Activated CD4-positive, alpha-beta T cell treated with anti-CD3 and anti-CD28 coated beads, Interleukin-2, amount 50 U/mL, for 24 hours (primary cell): ENCODE measurements at places on chromosomes 2 and 18.
A peak's percentile ranks its signal among the peaks of the same experiment; 100 is the strongest.

GRCh38 chr2:207290833-207291624, 125.3 kb upstream of the KLF7 start:
- no peak for DNase-seq

DNA sequence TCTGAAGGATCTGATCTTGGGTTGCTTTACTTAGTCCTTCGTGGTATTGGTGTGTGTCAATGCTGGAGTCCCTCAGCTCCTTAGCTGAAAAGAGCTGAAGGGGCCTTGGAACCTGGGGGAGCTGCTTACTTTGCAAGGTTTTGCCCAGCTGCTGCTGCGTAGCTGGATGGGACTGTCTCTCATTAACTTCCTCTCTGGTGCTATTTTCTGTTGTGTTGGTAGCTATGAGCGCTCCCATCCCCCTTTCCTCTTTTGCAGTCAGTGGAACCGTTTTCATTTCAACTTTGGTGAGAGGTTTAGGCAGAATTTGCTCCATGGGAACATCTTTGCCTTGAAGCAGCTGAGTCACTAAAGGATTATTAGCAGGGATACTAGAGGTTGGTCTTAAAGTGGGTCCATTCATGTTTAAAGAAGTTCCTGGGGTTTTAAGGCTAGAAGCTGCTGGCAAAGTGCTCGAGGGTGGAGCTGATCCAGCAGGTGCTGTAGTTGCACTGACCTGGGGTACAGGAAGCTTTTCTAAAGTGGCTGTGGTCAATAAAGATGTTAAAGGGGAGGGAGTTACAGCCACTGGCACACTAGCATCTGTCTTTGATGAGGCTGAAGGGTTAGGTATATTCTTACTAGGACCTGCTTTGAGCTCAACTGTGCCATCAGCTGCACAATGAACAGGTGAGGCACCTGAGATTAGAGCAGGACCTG, 69.9 kb upstream of the DTNB start:
- no peak for DNase-seq

DNA sequence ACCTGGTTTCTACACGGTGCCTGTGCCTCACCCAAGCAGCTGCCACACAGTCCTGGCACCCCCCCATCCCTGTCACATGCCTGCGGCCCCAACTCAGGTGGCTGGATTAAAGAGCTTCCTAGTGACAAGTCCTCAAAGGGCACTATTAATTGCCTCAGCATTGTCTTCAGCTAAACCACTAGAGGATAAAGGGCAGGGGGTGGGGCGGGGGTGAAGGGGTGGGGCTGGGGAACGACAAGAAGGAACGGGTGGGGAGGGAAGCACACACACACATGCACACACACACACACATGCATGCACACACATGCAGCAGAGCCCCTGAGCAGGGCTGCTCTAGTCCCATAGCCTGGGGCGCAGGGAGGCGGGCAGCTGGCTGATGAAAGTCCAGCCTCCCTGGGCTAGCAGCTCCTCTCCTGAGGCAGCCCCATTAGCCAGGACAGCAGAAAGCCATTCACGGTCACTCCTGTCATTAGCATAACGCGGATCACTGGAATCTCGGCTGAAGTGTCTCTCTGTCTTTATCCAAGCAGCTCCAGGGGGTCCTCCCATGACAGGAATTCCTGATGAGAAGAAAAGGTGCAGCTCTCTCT, 7.4 kb upstream of the TEX261 start:
- no peak for DNase-seq

DNA sequence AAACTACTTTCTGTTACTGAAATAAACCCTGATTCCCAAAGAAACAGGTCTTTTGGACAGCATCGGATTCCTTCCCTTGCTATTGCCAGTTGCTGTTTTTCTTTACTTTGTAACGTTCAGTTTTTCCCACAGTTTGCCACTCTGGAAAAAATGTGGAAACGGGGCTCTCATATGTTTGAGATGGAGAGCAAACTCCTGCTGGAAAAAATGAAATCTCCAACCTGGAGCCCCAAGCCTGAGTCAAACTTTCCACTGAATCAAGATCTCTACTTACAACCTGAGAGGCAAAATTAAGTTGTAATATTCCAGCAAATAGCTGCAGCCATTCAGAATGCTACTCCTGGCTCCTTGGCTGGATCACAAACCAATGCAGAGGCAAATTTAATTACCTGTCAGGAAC, 270.7 kb downstream of the SRBD1 start:
- no peak for DNase-seq

- no peak for DNase-seq
Observed at GRCh38 chr2:27096748-27097297, 10.3 kb downstream of the KHK start.

DNA sequence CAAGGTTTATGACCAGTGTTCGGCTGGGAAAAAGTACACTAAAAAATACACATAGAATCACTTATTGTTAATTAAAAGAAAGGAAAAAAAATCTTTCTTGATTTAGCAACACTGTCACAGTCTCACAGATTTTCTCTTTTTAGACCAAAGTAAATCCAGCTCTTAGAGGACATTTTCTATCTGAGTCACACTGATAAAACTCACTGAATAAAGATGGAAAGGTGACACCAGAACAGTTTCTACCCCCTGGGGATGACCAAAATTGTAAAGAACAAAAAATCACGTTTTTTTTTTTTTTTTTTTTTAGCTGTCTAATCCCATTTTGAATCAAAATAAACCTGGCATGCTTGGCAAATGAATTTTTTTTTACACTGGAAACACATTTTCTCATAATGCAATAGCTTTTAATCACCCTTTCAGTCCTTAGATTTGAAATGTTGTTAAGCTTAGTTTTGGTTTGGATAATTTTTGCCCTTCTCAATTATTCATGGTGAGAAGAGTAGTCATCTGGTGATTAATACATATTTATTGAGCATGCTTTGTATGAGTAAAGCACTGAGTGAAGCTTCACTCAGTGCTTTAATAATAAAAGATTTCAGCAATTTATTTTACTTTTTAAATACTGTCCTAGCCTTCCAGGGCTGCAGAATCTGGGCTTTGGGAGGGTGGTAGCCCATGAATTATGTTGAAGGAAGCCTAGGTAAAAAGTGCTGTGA, 886.3 kb downstream of the SLC4A3 start:
- DNase-seq, result no peak

DNA sequence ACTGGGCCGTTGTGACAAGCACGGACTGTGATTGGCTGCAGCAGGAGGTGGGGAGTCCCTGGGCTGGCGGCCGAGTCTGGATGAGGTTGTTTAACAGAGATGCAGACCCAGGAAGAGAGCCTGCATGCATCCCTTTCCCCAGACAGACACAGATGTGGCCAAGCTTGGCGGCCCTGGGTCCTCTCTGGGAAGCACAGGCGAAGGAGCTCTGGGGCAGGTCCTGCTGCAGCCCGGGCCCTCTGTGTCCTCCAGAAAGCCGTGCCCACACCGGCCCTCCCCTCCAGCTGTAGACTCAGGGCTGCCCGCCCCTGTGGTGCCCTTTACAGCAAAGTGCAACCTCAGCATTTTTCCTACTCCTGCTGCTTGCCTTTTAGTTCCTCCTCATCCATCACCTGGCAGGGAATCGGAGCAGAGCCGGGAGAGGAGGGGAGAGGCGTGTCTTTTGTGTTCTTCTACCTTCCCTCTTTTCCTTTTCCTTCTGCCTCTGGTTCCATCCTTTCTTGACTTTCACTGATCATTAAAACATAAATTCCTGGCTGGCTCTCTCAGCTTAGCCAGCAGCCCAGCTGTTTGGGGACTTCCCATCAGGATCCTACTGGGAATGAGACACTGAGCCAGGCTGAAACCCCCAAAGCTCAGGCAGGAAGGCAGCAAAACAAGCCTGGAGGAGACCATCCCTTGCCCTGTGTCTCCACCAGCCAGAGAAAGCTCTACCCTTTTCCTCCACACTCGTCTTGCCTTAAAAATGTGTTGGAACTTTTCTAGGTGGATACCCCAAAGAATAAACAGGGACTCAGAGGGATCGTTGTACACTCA, 75.0 kb downstream of the CTIF start:
- no peak for DNase-seq

DNA sequence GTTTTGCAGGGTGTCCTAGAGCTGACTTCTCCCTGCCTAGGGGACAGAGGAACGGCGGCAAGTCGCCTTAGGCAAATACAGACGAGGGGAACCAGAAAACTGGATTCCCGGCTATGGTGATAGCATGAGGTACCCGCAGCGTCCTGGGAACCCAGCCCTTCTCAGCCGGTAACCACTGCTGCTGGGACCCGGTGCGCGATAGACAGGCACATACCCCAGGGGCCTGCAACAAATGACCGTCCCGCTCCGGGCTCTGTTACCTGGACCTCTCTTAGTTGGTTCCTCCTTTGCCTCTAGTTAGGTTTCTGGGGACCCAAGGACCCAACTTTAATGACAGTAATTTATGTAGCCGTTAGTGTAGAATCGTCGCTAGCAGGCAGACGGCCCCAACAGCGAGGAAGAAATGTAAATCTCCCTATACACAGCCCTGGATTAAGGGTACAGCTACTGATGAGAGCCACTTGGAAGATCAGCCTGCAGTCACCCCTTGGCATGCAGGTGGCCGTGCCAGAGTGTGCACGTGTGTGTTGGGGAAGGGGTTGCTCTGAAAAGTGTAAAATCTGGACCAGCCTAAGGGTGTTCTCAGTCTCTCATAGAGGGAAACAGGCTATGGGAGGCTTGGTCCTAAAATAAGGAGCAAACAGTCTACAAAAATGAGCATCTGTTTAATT, 819 bp upstream of the SERPINE2 start:
- no peak for DNase-seq

DNA sequence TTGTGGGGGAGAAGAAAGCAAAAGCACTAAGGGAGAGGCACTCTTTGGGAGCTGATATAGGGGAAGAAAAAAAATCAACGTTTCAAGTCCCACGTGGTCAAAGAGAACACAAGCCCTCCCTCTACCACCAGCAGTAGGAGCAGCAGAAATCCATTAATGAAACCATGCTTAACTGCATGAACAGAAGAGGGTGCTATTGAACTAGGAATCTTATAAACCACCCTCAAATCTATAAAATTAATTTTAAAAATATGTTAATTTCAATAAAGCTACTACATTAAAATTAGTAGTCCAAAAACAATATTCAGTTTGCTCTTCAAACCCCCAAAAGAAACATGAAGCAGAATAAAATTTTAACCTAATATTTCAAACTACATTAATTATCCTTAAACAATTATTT, 147.8 kb downstream of the TMEM18 start:
- no peak for DNase-seq

DNA sequence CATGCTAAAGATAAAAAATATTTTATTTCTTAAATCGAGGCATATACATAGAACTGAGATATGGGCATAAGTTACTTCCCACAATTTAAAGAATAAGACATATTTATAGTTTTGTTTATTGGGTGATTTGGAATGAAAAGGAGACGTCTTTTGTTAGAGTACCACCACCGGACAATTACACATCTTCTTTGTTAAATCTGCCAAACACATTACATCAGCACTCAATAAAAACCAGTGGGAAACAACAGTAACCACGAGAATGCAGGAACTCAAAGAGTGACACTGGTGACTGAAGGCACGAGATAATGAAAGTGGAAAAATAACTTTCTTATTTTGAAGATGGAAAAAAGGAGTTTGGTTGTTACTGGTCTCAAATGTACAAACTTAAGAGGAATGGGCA, 92.6 kb upstream of the TFCP2L1 start:
- DNase-seq, result no peak

GRCh38 chr2:42063431-42064171, 15.8 kb downstream of the PKDCC start:
- no peak for DNase-seq

DNA sequence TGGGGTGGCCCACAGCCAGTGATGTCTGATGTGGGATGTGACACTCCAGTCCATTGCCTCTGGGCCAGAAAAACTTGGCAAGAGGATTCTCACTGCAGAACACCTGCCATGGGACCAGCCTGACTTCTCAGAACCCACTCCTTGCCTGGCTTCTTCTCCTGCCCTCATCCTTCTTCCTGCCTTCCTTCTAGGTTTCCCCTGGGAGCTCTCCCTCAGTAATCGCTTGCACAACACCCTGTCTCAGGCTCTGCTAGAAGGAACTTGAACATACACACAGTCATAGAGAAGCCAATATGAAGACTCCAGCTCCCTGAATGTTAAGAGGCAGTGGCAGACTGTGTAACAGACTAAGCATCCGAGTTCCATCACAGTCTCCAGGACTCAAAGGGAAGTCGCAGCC, 4.3 kb upstream of the COL6A3 start:
- no peak for DNase-seq

DNA sequence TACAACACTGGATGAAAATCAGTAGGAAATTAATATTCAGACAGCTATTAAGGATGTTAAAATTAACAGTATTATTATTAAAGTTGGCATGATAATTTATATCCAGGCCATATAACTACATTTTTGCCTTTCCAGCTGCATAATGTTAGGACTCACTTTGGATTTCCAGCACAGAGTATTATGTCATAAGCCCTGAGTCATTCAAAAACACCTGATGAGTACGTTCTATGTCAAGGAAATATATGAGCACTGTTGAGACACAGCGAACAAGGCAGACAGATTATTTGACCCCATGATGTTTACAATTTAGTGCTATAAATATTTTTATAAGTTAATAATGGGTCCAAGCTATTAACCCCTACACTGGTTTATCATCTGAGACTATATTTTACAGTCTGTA, 59.8 kb upstream of the RIT2 start:
- DNase-seq, result no peak

- DNase-seq, result no peak
Observed at GRCh38 chr2:196230061-196230854, 58.9 kb upstream of the STK17B start.

DNA sequence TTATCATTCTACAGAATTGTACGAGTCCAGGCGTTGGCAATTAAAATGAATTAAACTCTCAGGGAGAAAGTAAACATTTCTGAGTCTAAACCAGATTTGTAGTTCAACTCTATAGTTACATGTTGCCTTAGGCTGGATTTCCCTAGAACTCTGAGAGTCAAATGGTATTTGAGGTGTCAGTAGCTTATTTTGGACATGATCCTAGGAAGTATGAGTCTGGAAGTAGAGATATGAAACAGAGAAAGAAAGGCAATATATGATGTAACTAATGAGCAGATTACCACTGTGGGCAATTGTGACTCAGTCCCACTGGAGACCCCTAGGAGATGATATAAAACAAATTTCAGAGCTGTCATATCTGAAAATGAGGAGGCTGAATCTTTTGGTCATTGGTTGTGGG, 199.1 kb upstream of the UBE2E3 start:
- DNase-seq, result no peak

DNA sequence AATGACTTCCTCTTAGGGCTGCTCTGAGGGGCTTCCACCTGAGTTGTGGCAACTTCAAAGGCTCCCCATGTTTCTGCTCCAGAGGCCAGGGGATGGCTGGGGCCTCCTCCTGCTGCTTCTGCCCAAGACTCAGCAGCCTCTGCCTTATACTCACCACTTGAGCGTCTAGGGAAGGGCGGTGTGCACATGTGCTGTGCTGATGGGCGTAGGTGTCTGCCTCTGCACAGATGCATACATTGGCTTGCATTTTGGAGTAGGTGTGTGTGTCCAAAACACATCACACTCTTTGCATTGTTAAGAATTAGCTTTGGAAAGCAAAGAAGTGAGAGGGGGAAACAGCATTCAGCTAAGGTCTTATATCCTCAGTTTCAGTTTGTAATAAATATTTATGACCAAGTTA, 85.2 kb downstream of the EN1 start:
- DNase-seq, result no peak

- DNase-seq, result peak; percentile 83
Observed at GRCh38 chr2:27890924-27891672, 569 bp downstream of the BABAM2 start.
